Sigmoid colon (tissue), 7 donors: ENCODE measurements at places on chromosomes 5 and 9. TPM values are rescaled to one million over a fixed set of nuclear protein-coding genes. Genes with fewer than 3 reads are reported as not detected.

OR4F3 gene
- polyA plus RNA-seq, result not detected

IFNA8 gene
- polyA plus RNA-seq, result not detected

- DNase-seq, result no peak
Measured at GRCh38 chr9:80076162-80076561, 504.4 kb downstream of the TLE4 start.

DNA sequence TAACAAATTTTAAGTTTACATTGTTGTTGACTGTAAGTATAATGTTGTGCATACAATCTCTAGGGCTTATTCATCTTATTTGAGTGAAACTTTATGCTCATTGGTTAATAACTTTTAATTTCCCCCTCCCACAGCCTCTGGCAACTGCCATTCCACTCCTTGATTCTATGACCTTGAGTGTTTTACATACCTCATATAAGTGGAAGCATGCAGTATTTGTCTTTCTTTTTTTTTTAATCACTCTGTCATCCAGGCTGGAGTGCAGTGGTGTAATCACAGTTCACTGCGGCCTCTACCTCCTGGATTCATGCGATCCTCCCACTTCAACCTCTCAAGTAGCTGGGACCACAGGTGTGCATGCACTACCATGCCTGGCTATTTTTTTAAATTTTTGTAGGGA, 83.9 kb downstream of the KCTD16 start:
- DNase-seq, result no peak

GRCh38 chr5:87276655-87277054, 9.0 kb downstream of the RASA1 start:
- no peak for DNase-seq

GRCh38 chr9:136309101-136309801, 5.4 kb upstream of the CCDC187 start:
- no peak for DNase-seq

DNA sequence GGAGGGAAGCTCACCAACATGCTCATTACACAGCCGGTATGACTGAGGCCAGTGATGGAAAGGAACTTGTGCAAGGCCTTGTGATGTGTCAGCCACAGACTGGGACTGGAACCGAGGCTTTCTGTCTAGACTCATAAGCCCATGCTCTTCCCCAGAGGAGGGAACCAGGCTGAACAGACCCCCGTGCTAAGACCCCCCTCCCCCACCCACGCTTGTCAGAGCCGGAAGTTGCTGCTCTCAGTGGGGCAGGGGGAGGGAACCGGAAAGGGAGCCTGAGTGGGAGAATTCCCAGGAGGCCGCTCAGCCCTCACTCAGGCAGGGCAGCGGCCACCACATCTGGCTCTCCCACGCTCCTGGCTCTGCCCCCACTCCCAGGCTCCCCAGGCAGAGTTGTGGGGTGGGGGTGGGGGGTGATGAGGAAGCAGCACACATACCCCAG, 4.1 kb upstream of the PDGFRB start:
- no peak for DNase-seq

DNA sequence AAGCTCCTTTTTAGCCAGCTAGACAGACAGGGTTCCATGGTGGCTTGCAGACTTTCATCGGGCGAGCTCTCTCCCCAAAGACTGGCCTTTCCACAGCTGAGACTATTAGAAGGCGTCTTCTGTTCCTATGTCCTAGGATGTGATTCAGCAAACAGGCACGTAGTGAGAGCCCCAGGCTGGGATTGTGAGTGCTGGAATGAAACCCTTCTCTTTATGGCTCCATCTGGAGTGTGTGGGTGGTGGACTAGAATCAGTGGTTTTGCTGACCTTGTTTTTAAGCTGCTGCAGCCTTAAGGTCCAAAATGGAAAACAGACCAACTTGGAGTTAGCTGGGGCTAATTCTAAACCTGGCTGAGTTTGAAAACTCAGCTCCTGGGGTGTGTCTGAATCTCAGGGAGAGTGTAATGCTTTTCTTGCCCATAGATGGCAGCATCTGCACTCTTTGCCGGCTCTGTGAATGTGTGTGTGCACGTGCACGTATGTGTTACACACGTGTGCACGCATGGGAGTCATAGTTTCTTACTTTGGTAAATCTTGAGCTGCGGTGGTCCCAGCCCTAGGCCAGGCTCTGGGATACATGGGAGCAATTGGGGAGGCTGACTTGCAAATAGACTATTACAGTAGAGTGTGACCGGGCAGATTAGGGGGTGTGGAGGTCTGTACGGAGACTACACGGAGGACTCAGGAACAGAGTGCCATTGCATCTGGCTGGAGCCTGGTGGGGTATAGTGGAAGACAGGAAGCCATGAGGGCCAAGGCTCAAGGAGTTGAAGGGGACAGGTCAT, 10.7 kb downstream of the GSN start:
- DNase-seq, result peak; percentile 94

DNA sequence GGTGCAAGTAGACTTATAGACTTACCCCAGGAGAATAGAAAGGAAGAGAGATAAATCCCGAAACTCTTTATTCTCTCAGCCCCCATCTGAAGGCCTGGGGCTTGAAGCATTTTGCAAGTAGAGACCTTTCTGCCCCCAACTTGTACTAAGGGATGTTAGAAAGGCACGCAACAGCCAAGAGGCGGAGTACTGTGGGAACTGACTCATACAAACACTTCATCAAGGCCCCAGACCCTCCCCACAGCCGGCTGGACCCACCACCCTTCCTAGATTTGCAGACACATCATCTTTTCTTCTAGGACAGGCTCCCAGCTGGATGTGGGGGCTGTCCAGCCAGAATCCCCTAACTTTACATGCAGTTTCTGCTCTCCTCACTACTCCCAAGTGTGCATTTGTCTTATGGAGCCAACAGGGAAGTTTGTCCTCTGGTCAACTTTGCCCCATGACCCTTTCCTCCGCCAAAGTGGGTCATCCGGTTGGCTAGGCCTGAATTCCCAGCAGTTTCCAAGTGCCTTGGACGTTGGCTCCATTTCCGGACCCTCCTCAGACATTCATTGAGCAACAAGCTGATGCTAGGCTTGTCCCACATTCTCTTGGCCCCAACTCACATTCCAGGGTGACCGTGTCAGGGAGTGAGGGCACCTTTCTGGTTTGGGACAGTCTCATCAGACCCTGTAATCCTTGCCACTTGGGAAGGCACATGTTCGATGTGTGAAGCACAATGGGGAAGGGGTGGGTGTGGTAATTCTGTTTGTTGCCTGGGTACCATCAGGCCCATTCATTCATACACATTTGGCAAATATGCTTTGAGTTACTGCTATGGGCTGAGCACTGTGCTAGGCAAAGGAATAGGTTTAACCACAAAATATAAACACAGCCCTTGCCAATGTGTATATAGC, 64.6 kb downstream of the ABLIM3 start:
- no peak for DNase-seq

DNA sequence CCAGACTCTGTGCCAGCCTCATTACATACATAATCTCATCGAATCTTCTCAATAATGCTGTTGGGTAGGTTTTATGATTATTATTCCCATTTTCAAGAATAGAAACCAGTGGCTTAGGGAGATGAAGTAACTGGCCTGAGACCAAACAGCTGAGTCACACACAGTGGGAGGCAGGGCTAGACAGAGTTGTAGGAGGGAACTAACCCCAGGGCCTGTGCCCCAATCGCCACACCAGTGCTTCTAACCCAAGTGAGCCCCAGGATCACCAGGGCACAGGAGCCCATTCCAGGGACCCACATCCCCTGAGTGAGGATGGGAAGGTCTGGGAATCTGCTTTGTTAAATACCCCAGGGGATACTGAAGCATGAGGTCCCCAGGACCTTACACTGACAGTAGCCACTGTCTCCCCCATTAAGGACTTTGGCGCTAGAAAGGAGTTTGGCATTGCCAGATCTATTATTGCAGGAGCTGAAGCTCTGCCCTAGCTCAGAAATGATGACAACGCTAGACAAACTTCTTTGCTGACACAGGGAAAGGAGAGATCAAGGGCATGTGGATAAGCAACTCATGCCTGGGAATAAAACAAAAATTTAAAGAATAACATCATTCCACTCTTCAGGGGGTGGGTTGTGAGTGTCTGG, 63.8 kb upstream of the PPARGC1B start:
- DNase-seq, result peak; percentile 72

- DNase-seq, result no peak
Measured at GRCh38 chr5:115116001-115116400, 53.7 kb downstream of the TRIM36 start.

- DNase-seq, result no peak
Measured at GRCh38 chr9:135268031-135268430, 180.6 kb downstream of the OLFM1 start.

DNA sequence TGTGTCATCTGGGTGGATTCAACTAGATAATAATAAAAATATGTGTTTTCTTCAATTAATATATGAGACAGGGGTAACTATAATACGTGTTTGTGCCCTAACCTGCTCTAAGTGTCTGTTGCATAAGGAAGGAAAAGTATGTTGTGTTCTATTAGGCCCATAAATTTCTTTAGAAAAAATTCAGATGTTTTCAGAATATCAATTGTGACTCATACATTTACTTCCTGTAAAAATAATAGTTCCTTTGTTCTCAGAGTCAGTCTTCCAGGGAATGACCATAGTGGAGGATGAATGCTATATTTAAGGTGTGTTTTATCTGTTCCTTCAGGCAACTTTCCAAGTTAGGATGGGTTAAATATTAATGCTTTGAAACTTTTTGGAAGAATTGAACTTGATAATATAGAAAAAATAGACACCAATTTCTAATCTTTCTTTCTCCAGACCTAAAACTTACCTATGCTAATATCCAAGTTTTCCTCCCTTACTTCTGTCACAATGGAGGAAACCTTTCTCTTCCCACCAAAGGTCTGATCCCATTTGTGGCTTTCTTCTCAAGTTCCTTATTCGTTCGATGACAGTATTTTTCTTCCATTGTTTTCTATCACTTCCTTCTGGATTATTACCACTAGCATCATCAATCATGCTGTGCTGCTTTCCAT, 49.9 kb downstream of the ISL1 start:
- DNase-seq, result no peak
